NCI-H345 (cell line): ENCODE measurements at places on chromosomes 2 and 18.

DNA sequence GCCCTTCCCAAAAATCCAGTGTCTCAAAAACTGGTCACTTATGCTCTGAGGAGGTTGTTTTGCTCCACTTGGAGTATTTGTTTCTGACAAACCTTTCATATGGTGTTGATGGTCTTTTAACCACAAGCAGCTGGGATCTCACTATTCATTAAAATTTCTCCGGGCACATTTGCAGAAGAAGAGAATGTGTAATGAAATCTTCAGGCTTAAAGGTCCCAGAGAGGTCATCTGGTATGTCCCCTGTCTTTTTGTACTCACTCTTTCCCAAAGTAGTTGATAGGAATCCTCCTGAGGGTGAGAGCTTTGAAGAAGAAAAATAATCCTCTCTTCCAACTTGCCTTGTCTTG lies 430.8 kb downstream of the SETBP1 start:
- DNase-seq: no peak

DNA sequence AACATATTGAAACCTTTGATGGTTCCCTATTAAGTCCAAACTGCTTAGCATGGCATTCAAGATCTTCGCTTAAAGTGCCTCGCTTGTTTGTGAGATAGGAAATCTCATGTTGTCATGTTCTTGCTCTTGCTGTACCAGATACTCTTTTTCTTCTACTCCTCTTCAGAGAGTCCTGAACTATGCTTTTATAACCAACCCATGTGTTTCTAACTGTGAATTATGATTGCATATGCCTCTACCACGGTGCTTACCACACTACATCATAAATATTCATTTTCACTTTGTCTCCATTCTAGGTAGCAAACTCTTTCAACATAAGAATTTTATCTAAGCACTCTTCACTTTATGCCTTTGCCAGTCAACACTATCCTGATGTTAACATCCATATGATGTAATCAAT lies 23.6 kb downstream of the STAT4 start:
- no peak for DNase-seq

DNA sequence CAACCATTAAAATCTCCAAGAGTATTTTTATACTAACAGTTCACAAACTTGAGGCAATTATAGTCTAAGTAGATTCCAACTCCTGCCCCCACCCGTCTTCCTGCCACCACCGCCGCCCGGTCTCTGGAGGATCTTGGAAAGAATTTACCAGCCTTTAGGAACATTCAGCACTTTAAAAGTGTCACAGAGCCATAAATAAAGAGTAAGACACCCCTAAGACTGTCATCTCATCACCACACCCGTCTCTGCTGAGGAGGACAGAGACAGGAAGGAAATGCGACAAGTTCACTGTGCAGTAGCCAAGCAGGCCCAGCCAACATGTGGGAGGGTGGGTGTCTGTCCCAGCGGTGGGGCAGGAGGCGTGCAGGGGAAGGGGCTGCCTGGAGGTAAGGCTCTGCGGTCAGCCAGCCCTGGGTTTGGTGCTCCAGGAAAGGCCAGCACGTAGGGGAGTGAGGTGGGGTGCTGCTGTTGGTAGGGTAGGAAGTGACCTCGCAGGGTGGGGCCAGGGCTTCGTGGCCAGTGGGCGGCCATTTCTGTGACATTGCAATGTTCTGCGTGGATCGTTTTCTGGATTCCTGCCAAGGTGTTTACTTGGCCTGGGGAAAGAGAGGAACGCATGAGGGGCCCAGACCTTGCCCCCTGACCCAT lies 111.6 kb downstream of the FAM210A start:
- DNase-seq: no peak

- no peak for DNase-seq
These were observed 66.2 kb upstream of the PROKR1 start for GRCh38 chr2:68577183-68577582.

- DNase-seq: no peak
These were observed 93.3 kb downstream of the RNF144A start for GRCh38 chr2:7010391-7011054.

DNA sequence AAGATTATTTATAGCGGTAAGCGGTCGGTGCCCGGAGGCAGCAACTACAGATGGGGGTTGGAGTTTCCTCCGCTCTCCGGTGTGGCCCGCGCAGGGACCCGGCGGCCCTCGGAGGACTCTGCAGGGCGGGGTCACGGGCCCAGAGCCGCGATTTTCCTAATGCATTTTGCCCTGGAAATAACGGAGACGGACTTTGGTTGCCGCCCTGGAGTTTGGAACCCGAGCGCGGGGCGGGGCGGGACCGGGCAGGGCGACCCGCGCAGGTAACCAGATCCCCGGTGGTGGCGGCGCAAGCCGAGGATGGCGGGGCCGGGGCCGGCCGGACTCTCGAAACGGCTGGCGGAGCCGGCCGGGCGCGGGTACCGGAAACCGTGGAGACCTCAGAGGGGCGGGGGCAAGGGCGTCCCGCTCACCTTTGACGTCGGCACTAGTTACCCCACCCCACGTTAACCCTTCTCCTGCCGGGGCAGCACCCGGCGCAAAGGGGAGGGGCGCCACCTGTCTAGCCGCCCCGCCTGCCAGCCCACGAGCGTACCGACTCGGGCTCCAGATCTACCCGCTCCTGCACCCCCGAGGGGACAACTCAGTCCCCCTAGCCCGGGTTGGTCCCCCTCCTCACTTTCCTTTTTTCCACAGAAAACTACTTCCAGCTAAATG lies 2.9 kb downstream of the CYP26B1 start:
- no peak for DNase-seq

DNA sequence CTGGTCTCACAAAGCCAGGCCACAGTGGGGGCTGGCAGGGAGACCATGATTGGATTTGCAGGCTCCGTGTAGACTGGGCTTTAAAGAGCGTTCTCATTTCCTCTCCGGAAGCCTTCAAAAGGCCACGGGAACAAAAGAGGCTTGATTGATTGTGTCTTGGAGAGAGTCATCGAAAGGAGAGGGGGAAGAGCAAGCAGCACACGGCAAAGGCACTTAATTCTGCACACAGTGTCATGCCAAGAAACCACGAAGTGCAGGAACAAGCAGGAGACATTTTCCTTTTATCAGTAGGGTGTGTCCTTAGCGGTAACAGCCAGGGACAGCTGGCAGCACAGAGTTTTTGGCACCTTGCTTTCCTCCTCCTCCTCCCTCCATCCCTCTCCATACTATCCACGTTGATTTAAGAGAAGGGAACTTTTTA lies 47.7 kb downstream of the GLI2 start:
- no peak for DNase-seq

GRCh38 chr2:147639891-147640290 lies 204.9 kb upstream of the ACVR2A start:
- no peak for DNase-seq

- DNase-seq: no peak
These were observed 141.8 kb downstream of the SMAD2 start for GRCh38 chr18:47788621-47789020.

DNA sequence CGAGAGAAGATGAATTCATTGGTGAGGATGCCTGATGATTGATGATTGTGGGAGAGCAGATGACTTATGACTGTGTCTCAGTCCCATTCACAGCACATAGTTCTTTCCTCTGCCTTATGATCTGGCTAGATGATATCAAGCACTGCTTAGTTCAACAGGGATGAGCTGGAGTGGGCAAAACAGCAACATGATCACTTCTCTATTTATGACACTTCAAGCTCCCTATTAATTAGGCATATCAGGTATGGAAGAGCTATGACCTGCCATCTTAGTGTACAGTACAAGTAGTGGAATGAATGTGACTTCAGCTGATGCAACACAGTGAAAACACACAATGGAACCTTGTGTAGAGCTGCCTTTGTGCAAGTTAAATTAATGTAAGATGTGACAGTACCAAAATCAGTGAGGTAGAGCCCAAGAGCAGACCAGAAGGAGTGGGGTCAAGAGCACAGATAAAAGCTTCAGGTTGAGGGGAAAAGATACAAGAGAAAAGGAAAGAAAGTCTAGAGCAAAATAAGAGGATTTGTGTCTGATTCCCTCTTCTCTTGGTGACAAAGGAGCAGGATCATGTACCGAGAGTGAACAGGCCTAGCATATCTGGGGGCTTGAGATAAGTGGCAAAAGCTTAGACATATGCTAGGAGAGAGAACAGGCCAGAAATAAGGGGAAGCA lies 93.0 kb upstream of the MYO3B start:
- DNase-seq: no peak

- DNase-seq: no peak
These were observed 3.2 kb downstream of the YPEL5 start for GRCh38 chr2:30149976-30150375.

- no peak for DNase-seq
These were observed 11.9 kb downstream of the GPC1 start for GRCh38 chr2:240447331-240447730.

- DNase-seq: no peak
These were observed 646.5 kb downstream of the SATB2 start for GRCh38 chr2:198811198-198811597.

DNA sequence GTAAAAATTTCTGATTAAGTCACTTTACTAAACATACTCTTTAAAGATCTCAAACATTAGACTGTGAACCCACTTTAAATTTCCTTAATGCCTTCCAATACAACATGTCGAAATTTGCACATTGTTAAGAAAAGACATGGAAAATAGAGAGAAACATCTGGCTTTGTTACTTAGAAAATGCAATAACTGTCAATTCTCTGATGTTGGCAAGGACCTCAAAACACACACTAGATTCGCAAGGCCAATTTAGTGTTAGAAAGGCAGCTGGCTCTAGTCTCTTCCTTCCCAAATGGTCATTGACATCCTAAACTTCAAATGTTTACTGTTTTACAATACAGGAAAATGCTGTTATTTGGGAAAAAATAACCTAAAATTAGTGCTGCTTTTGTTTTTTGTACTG lies 110.6 kb downstream of the UPP2 start:
- no peak for DNase-seq

DNA sequence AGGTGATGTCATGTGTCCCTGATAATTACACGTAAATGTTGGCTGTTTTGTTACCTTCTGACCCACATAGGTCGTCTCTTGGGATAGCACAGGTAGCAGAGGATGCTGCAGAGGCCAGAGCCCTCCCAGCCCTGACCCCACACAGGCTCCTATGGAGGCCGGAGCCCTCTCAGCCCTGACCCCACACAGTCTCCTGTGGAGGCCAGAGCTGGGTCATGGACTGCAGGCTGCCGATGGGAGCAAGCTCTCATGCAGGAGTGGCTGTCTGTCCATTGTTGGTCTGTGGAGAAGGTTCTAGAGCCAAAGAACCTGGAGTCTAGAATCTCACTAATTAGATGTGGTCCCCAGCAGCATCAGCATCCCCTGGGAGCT lies 155.5 kb downstream of the LDLRAD4 start:
- no peak for DNase-seq

- DNase-seq: peak; percentile 56
These were observed 359.9 kb upstream of the SLC14A2 start for GRCh38 chr18:45255197-45255890.

GRCh38 chr2:68693951-68694350 lies 40.7 kb upstream of the ARHGAP25 start:
- peak; percentile 39 for DNase-seq

DNA sequence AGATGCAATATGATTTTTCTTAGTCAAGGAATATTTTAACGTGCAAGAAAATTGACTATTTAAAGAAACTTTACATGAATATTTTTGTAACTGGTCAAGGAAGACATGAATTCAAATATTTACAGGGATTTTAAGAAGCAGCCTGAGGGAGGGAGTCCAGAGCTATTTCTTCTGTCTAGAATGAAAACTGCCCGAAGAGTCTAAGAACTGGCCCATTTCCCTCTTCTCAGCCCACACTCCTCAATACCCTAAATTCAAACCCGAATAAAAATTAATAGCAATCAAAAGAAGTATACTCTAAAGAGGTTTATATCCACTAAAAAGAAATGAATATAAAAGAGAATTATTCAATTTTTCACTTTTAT lies 6.5 kb upstream of the NDUFV2 start:
- DNase-seq: no peak

DNA sequence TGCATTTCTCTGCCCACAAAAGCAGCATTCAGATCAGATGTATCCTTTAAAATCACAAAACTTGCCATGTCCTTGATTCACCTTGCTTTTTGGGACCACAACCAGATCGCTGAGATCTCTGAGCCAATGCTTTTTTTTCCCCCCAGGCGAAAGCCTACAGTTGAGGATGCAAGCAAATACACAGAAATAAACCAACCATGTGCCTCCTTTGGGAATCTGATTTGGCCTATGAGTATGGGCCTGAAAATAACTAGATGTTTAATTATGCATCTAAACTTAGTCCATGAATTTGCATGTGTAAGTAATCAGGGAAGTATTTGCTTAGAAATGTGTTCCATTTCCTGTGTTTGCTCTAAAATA lies 49.7 kb upstream of the CDC42EP3 start:
- no peak for DNase-seq

DNA sequence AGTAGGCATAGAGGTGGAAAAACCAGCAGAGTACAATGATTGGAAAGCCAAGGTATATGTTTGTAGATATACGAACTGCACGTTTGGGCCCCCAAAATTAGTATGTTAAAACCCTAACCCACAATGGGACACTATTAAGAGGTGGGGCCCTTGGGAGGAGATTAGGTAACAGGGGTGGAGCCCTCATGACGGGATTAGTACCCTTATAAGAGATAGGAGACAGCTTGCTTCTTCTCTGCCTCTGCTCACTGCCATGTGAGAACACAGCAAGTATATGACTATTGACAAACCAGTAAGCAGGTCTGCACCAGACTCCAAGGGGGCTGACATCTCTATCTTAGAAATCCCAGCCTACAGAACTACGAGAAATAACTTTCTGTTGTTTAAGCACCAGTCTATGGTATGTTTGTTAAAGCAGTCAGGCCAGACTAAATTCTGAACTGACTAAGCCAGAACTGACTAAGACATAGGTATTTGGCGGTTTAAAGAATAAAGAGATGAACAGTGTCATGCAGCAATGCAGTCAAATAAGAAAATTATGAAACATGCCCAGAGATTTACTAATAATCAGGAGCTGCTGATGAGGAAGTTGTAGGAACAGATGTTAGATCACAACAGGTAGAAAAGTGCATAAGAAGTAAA lies 182.9 kb downstream of the DYM start:
- no peak for DNase-seq

DNA sequence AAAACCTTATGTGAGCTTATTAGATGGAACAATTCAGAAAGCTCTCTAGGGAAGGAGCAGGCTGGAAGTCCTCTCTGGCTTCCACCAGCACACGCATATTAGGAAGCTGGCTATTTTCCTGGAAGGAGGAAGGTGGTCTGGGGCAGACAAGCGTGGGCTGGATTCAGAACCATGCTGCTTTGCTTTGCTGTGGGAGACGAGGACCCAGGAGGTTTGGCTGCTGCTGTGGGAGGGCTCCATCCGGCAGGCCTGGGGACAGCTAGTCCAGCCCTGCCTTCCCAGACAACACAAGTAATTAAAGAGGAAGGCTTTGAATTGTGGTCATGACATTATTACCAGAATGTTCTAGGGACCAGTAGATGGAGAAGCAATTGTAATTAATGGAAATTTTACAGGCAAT lies 238.8 kb upstream of the MYT1L start:
- no peak for DNase-seq

DNA sequence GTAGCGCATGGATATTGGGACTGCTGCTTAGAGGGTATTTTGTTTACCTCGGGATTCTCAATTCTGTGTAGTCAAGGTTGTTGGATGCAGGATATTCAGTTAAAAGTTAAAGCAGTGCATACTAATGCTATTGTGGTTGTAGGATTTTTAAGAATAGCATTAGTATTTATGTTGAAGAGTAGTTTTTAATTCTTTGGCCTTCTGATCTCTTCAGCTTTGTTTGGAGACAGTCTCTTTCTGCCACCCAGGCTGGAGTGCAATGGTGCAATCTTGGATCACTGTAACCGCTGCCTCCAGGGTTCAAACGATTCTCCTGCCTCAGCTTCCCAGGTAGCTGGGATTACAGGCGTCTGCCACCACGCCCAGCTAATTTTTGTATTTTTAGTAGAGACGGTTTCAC lies 1.5 kb downstream of the RHBDD1 start:
- no peak for DNase-seq

- peak; percentile 97 for DNase-seq
These were observed 3.5 kb downstream of the CDK5R2 start for GRCh38 chr2:218962859-218963492.
